ENCODE measurements at places on chromosomes 7 and 10.

DNA sequence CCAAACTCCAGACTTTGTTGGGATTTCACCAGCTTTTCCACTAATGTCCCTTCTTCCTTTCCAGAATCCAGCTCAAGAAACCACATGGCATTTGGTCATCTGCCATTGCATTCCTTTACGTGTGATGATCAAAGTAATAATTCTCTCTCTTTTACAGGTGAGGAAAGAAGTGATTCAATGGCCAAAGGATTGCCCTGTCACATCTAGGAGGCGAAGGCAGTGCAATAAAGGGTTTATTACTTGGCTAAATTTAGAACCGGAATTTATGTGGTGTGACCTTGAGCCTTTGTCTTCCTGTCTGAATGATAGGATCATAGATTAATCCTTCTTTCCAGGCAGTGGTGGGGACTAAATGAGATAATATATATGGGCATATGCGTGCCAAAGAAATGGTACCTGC, 58.3 kb upstream of the COBL start:
- DNase-seq = no peak

DNA sequence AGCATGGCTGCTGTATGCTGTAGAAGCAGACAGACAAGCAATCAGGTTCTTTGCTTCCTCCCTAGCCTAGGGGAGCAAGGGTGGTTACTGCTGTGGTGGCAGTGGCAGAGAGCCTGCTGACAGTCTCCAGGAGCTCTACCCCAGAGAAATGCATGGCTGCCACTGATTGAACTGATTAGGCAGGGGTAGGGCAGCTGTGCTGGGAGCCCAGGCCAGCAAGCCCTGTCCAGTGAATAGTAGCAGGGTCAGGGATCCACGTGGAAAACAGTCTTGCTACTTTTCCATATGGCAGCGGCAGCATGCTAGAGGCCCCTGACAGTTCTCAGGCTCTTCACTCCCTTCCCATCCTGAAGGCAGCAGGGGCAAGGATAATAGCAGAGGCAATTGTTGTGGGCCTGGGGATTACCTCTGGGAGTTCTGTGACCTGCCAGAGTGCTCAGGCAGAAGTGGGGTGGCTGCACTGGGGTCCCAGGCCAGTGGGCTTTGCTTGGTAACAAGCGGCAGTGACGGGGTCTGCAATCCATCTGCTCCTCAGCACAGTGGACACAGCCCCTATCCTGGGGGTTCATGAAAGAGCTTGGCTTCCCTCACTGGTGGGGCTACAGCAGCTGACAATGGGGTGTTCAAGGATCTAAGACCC, 558.8 kb upstream of the GHITM start:
- DNase-seq = no peak

DNA sequence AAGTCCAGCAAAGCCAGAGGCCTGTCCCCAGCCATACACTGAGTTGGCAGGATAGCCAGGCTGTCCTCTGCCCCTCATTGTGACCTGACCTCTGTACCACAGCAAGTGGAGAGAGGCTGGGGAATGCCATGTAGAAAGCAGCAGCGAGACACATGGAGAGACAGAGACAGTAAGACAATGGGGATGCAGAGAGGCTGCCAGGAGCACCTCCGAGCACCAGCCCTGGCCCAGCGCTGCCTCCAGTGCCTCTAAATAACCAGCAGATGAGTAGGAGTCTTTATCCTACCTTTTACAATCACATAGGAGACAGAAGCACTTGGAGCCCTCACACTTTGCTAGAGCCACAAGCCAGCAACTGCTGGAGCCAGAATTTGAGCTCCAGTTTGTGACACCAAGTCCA, 8.1 kb downstream of the GDF2 start:
- no peak for DNase-seq

GRCh38 chr7:158759749-158760444, 55.3 kb upstream of the NCAPG2 start:
- no peak for DNase-seq

DNA sequence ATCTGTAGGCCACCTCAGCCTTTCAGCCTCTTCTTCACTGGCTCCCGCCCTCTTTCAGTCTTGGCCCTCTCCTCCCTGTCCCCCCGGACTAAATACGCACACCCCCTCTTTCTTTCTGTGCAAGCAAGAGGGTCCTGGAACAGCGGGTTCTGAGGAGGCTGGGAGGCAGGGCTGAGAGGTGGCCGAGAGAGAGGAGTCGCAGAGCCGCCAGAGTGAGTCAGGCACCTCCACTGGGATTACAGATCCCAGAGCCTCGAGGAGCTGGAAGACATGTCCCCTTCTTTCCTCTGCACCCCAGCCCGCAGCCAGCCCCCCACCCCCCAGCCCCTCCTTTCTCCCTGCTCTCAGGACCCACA, 182 bp downstream of the CCDC136 start:
- no peak for DNase-seq

GRCh38 chr7:155998328-155998691, 186.0 kb upstream of the SHH start:
- DNase-seq = no peak

GRCh38 chr10:132679217-132679595, 106.7 kb downstream of the NKX6-2 start:
- DNase-seq = no peak

DNA sequence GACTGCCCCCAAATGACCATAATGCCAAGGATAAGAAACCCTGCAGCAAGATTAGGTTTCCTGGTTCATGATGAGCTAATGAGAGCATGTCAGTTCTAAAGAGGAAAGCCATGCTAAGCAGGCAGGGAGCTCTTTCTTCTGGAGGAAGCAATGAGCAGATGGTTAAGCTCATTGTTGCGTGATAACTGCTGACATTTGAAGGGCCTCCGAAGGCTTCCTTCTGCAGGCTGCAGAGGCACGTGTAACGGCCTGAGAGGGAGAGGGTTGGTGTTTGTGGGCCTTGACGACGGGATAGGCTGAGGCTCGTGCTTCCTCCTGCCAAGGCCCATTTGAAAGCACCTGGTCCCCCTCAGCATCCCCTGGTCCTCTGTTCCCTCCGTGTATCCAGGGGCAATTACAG, 63.5 kb upstream of the BTBD16 start:
- no peak for DNase-seq

DNA sequence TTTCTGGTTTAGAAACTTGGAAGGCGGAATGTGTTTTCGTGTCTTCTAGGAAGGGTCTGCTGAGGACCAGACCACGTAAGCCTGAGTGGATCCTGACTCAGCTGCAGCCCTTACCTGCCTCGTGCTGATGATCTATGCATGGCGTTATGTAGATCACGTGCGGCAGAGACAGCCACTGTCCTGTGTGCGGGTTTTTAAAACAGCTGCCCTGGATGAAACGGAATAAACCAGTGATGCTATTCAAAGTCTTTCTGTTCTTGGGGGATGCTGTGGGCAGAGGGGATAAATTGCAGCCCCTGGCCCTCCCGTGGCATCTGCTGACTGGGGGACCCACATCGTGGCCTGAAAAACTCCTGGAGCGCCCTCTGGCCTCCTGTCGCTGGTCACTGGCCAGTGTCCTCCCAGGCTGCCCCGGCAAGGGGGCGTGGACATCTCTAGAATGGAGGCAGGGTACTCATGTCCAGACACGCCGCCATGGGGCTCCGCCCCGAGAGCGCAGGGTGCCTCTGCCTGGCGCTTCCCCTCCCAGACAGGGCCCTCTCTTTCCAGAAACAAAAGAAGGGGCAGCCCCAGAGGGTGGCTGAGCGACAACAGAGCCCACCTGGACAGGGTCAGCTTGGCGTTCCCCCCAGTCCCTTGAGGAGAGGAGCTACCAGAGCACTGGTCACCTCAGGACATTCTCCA, 13.2 kb downstream of the ALKBH4 start:
- no peak for DNase-seq

GRCh38 chr10:78804411-78805032, 264.2 kb upstream of the ZMIZ1 start:
- DNase-seq = no peak

DNA sequence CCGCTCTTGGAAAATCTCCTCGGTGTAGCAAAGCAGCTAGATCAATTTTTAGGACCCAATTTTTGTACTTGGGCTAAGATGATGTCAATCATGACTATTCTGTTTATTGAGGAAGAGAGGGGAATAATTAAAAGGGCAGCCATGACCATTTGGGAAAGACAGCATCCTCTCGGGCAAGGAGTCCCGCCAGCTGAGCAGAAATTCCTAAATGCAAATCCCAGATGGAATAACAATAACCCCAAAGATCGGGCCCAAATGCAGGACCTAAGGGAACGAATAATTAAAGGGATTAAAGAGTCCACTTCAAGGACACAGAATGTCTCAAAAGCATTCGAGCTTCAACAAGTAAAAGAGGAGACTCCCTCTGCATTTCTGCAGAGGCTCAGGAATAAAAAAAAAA, 18.7 kb downstream of the COL17A1 start:
- DNase-seq = no peak

- no peak for DNase-seq
Measured at GRCh38 chr10:111200505-111201186, 123.8 kb downstream of the ADRA2A start.

DNA sequence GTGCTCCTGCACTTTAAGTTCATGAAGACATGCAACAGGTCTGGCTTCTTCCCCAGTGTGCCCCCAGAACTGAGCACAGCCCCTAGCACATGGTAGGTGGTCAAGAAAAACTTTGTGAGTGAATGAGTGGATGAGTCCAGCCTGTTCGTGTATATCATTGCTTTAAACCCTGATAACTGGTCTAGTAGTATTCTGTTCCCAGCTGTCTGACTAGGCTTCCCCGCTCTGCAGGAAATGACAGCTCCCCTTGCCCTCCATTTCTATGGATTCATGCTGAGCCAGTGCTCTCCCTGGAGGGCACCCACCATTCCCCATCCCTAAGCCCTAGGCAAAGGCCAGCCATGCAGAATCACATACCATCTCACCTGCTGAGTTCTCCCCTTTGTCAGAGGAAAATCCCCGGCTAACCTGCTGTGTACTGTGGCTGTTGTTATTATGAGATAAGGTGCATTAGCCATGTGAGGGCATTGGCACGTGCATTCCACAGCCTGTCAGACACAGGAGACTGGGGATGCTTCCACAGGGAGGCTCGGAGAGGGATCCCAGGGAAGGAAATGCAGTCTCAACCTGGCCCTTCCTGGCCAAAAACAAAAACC, 698.9 kb downstream of the GRID1 start:
- DNase-seq = no peak

- DNase-seq = no peak
Measured at GRCh38 chr7:11751315-11751714, 80.7 kb downstream of the THSD7A start.

DNA sequence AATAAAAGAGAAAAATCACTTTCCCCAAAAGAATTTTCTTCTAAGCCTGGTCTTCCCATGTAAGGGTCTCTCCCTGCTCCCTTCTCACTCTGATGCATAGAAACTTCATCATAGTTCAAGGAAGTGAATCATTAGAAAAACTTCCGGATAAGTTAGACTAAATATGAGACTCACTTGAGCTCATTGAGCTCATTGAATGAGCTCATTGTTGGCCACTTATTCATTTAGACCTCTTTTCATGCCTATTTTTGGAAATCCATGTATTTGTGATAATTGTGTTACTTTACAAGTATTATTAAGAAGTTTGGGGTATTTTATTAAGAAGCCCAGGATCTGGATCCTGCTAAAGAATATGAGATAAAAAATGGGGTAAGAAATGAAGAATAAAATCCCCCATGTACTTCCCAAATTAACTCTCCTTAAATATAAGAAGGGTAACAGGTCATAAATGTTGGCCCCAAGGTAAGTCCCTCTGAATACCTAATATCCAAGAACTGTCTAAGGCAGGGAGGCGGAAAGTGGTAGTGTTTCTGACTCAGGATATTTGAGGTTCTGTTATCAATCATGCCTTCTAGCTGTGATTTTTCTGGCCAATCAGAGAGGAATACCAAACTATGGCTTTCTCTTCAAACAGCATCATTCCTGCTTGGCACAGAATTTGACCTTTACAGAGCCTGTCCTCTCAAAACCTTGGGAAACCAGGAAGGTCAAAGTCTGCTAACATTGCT, 236.5 kb upstream of the PTN start:
- no peak for DNase-seq

DNA sequence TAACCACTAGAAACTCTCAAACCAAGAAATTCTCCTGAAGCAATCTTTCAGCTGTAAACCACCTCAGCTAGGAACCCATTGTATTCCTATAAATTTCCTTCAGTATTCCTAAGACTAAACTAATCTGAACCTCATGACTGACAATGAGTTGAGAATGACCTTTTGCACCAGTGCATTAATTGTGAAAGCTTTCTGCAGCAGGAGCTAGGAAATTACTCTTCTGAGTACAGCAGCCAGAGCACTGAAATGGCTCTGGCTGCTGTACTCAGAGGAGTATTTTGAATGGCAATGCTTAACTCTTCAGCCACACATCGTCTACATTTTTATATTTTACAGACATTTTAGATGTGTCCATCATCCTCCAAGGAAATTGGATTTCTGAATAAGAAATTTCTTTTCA, 109.7 kb downstream of the PCDH15 start:
- DNase-seq = no peak

GRCh38 chr7:74527842-74528241, 74.1 kb downstream of the GTF2IRD1 start:
- no peak for DNase-seq

DNA sequence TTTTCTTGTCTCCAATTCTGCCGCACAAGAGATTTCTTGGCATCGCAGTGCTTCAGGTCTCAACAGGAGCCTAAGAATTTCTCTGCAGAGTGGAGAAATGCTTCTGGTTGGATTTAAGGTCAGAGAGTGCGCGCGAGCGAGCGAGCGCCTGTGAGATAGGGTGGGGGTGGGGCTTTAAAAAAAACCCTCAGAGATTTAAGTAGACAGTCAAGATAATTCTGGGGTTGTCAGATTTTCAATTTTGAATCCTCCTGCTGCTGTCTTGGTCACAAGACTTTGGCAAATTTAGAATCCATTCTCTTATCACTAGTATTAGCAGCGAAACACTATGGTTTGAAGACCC, 49.7 kb downstream of the CPEB3 start:
- DNase-seq = no peak

DNA sequence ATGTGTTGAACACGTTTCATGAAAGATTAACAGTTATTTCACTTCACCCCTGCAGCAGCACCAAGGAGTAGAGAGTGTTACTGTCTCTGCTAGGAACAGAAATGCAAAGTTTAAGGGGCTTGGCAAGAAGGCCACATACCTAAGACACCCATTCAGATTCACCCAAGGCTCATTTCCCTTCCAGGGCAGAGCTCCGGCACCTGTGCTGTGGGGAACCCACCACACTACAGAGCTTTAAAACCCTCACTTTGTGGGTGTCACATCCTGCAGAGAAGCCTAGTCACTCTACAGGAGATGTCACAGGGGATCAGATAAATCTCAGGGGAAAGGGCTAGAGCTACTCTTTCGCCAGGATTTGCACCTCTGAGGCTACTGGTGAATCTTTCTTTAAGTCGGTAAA, 176.1 kb upstream of the KLF6 start:
- peak; percentile 37 for DNase-seq

- no peak for DNase-seq
Measured at GRCh38 chr7:154409703-154410311, 357.6 kb downstream of the DPP6 start.
